ENCODE measurements at places on chromosomes 16 and 17. TPM values are rescaled to one million over a fixed set of nuclear protein-coding genes. Genes with fewer than 3 reads are reported as not detected.

DNA sequence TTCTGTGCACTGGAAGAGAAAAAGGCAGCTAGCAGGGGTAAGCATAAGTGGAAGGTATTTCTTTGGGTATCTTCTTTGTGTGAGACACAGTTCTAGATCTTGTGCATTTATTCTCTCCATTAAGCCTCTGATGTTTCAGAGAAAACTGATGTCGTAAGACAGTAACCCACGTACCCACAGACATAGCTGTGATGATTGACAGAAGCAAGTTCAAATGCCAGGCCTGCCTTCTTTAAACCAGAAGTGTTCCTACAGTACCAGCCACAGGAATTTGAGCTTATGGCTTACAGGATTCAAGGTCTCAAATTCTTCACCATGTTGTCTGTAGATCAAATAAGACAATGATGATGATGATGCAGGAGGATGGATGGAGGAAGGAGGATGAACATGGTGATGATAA, 161.4 kb upstream of the KCNJ16 start:
- H3K27ac ChIP-seq: no peak overlapping the region
- peaks cover 6% of the 10 kb centered on the region for H3K4me1 ChIP-seq
- no peak for DNase-seq
- H3K4me3 ChIP-seq: no peak overlapping the region

GRCh38 chr17:39568702-39569101, 39.0 kb downstream of the NEUROD2 start:
- peaks cover 14% of the 10 kb centered on the region for H3K36me3 ChIP-seq
- DNase-seq: no peak
- peak overlapping the region; percentile 31 for H3K4me3 ChIP-seq

GRCh38 chr17:40092581-40092980, 7.8 kb downstream of the NR1D1 start:
- DNase-seq: no peak
- no peak overlapping the region for H3K27ac ChIP-seq
- H3K27me3 ChIP-seq: no peaks in the 10 kb centered on the region
- no peak overlapping the region for H3K4me3 ChIP-seq
- H3K4me1 ChIP-seq: no peaks in the 10 kb centered on the region
- no peaks in the 10 kb centered on the region for H3K36me3 ChIP-seq

DNA sequence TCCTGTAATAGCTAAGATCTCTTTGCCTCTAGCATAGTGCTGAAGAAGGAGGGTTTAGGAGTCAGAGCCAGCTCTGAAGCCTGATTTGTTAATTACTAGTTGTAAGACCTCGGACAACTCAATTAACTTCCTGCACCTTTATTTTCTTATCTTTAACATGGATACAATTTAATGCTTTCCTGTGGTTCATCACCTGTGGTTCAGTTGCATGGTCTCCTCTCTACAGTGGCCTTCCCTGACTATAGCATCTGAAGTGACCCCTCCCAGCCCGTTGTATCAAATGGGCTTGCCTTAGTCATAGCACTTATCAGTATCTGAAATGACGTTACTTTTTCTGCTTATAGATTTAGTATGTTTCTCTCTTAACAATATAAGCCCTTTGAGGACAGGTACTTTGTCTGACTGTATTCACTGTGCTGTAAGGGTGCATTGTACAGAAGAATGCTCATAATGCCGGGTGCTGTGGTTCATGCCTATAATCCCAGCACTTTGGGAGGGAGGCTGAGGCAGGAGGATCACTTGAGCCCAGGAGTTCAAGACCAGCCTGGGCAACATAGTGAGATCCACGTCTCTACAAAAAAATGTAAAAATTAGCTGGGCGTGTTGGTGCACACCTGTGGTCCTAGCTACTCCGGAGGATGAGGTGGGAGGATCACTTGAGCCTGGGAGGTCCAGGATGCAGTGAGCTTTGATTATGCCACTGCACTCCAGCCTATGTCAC, 2.6 kb upstream of the NDE1 start:
- peak overlapping the region; percentile 20 for H3K27ac ChIP-seq
- H3K4me3 ChIP-seq: peak overlapping the region; percentile 57
- no peak for DNase-seq
- H3K4me1 ChIP-seq: peaks cover 21% of the 10 kb centered on the region
- H3K36me3 ChIP-seq: no peaks in the 10 kb centered on the region
- H3K27me3 ChIP-seq: no peaks in the 10 kb centered on the region

- no peak for DNase-seq
- peaks cover 5% of the 10 kb centered on the region for H3K4me1 ChIP-seq
- H3K36me3 ChIP-seq: peaks cover 15% of the 10 kb centered on the region
- H3K4me3 ChIP-seq: no peak overlapping the region
These were observed 202.0 kb downstream of the C16orf78 start for GRCh38 chr16:49575346-49576172.

GRCh38 chr17:63596856-63597586, 3.7 kb upstream of the TACO1 start:
- H3K4me1 ChIP-seq: peaks cover 20% of the 10 kb centered on the region
- no peaks in the 10 kb centered on the region for H3K36me3 ChIP-seq
- DNase-seq: no peak
- H3K4me3 ChIP-seq: no peak overlapping the region

Gene COL1A1
- total RNA-seq: 14.8 TPM

Gene CLEC10A
- not detected for total RNA-seq

GRCh38 chr17:61416540-61417363, 17.1 kb downstream of the TBX2 start:
- DNase-seq: peak; percentile 99
- no peaks in the 10 kb centered on the region for H3K36me3 ChIP-seq
- H3K4me3 ChIP-seq: peak overlapping the region; percentile 81

Gene SNX20
- total RNA-seq: not detected

GRCh38 chr17:3979290-3979611, 15.0 kb upstream of the ATP2A3 start:
- H3K36me3 ChIP-seq: no peaks in the 10 kb centered on the region
- peaks cover 3% of the 10 kb centered on the region for H3K4me1 ChIP-seq
- H3K27me3 ChIP-seq: no peaks in the 10 kb centered on the region
- no peak overlapping the region for H3K27ac ChIP-seq
- DNase-seq: no peak
- H3K4me3 ChIP-seq: no peak overlapping the region

- DNase-seq: no peak
- peaks cover 40% of the 10 kb centered on the region for H3K4me1 ChIP-seq
- no peaks in the 10 kb centered on the region for H3K27me3 ChIP-seq
These were observed 3.8 kb downstream of the SLC12A4 start for GRCh38 chr16:67964477-67965131.

DNA sequence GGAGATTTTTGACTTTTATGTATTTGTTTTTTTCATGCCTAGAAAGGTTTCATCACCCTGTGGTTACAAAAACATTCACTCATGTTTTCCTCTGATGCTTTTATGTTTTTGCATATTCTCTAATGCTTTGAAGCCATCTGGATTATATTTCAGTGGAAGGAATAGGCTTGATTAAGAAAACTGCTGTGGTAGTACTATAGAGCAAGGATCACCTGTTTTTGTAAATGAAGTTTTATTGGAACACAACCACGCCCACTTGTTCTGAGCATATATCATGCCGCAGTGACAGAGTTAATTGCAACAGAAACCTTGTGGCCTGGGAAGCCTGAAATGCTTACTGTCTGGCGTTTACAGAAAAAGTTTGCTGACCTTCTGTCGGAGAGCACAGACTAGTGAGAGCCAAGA, 11.5 kb downstream of the COX10 start:
- H3K27ac ChIP-seq: no peak overlapping the region
- peaks cover 3% of the 10 kb centered on the region for H3K36me3 ChIP-seq
- no peaks in the 10 kb centered on the region for H3K27me3 ChIP-seq

Gene VPS35
- total RNA-seq: 108 TPM

GRCh38 chr16:79041206-79041605, 559.3 kb downstream of the MAF start:
- no peaks in the 10 kb centered on the region for H3K36me3 ChIP-seq
- H3K4me1 ChIP-seq: peaks cover 7% of the 10 kb centered on the region
- no peak overlapping the region for H3K4me3 ChIP-seq
- no peak overlapping the region for H3K27ac ChIP-seq
- H3K27me3 ChIP-seq: no peaks in the 10 kb centered on the region

Gene MEOX1
- total RNA-seq: 1.1 TPM
